MV-4-11 (cell line): ENCODE measurements at places on chromosomes 5 and 9.

DNA sequence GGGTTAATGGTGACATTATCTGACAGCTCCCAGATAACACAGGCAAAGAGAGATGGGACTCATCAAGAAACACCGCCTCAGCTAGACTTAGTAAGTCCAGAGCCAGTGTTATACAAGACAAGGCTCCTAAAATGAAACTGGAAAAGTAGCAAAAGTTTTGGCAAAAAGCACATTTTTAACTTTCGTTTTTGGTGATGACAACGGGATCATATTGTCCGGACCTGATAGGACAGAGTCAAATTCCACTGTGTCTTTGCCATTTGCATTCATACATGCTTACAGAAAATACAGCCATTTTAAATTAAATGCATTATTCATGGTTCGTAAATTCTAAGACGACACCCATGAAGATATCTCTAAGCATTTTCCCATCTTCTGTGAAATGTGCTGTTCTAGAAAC lies 152.1 kb downstream of the CRB2 start:
- no peak for DNase-seq

DNA sequence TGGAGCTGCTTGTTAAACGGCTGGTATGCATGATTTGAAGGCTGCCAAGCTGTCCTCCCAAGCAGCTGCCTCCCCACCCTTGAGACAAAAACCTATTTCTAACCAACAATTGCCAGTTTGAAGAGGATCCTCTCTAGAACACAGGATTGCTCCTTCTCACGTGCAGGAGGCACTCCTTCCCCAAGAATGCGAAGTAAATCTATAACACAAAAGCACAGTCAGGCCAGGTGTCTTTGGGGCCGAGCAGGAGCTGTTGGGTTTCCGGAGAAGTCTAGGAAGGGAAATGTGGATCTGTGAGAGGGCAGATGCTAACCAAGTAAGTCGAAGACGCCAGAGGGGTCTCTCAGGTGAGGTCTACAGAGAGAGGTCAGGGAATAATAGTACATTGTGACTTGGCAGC lies 35.4 kb upstream of the GNPDA1 start:
- no peak for DNase-seq

DNA sequence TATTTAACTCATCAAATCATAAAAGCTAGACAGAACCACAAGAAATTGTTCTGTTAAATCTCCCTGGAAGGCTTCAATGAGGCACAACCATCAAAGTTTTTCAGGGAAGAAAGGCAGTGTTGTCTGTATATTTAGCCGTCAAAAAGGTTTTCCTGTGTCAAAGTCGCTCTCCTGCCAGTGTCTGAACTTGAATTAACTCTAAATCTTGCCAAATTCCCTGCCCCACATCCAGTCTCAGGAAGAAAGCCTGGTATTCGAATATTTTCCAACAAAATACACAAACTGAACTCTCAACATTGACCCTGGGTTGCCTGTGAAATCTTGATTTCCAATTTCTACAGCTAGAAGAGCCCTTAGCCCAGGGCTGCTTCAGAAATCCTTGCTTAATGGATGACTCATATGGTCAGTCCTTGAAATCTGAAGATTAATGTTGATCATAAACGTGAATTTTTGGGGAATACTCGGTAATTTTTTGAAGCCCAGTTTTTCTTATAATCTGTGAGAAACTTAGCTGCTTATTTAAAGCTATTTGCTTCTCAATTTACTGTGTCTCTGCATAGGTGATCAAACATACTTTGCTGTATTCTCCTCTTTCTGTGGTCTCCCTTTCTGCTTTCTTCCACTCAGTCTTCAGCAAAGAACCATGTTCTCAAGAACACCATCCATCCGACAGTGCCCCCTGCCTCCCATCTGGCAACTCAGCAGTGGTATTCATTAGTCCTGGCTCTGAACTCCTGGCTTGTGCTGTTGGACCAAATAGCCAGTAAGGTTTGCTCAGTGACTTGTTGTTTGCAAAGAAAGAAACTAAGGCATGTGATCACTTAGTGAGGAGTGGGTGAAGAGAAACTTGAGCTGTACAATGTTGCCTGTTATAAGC lies 58.9 kb downstream of the NREP start:
- no peak for DNase-seq

DNA sequence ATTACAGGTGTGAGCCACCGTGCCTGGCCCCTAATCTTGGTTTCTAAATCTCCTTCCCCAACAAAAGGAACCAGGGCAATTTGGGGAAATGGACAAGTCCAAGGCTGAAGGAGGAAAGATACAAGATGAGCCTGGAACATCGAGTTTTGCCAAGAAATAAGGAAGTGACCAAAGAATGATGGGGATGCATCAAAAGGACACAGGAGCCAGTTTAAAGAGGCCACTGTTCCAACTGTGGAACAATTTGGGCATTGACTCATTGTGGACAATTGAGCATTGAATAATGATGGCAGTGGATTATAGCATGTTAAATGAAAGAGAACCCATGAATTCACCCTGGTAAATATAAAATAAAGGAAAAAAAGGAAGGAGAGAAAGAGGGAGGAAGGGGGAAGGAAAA lies 47.5 kb downstream of the DUSP1 start:
- DNase-seq: no peak

- peak; percentile 92 for DNase-seq
Observed at GRCh38 chr9:297104-297972, 82.7 kb downstream of the DOCK8 start.

DNA sequence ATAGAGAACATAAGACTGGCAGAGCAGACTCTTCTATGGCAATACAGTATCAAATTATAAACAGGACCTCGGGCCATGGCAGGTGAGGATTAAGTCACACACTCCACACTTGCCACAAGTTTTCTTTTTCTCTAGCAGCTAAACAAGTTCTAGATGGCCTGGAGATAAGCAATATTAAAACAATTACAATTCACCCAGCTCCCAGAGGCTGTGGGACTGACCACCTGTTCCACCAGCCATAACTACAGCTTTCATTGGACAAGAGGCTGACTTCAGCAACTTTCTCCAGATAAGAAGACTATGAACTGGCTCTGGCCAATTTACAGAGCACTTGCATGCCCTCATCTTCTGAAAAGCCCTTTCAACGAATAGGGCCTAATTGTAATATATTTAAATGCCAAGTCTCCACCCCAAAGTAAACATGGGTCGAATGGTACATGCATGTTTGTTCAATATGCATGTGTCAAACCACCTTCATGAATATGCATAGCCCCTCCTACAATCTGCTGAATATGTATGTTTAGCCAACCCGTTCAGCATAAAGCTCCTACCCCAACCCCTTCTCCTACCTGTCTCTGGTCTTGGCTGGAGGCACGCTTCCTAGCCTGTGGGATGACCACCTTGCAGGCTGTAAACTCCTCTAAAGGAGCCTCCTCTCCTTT lies 6.1 kb upstream of the CFAP157 start:
- no peak for DNase-seq

DNA sequence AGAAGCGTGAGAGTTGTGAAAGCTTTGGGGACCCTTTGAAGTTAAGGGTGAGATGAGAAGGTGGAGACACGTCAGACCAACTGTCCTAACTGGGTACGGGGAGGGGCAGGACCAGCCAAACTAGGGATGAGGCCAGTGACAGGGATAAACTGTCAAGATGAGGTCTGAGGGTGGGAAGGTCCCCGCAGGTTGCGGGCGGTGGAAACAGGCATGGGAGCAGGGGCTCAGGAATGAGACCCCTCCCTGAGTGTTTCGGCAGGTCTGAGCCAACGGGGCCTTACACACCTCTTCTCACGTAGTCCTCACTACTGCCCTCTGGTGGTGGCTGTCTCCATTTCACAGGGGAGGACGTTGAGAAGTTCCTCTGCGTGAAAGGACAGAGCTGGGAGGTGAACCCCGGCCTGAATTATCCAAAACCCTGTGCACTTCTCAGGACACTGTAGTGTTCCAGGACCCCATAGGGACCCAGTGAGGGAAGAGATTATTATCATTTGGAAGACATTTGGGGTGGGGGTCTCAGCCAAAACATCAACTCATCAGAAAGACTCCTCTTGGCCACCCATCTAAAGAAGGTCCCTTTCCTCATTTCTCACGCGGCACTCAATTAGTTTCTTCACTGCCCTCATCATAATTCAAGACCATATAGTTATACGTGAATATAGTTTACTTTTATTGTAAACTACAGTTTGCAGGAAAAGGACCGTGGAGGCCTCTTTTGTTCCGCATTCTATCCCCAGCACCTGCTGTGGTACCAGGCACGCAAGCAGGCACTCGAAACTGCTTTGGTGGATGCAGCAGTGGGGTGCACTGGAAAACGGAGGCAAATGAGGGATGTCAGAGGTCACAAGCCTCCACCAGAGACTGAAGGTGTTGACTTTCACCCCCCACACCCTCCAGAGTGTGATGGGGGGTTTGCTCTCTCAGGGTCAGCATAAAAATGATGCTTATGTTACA lies 21.7 kb upstream of the NANS start:
- peak; percentile 51 for DNase-seq

DNA sequence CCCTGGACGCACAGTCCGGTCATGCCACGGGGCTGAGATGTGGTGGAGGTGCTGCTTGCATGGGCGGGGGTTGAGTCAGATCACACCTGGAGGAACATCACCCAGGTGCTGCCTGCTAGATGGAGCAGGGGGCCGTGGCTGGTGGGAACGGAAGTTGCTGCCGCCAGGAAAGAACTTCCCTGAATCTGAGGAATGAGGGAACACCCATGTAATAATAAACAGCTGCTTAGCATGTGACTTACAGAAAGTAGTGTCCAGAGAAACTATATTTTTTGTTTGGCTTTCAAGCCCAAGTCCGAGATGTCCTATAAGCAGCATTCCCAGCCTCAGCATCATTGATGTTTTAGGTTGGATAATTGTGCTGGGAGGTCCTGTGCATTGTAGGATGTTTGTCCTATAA lies 27.1 kb upstream of the FAM240B start:
- DNase-seq: no peak

DNA sequence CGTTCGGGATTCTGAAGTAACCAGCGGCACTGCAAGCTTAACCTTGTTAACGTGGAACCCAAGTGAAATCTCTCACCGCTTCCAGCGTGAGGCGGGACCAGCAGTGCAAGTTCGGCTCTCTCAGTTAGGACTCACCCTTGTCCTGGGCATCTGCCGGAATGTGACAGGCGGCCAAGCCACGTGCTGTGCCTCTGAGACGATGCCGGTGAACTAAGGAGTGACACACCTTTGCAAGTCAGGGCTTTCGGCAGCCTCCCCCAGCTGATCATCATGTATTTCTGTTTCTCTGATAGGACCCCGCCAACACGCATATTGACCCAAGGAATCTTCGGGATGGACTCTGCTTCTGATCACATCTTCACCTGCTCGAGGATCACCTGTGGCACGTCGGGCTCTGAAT lies 415.0 kb upstream of the IRX1 start:
- no peak for DNase-seq

- DNase-seq: peak; percentile 46
Observed at GRCh38 chr9:1050125-1050895, at the start of gene DMRT2. TSS of gene DMRT2 (plus strand) at chr9:1050357. CDS start at chr9:1051614, 1,257 bp downstream.

GRCh38 chr5:53170746-53171349 lies 61.3 kb upstream of the MOCS2 start:
- DNase-seq: no peak

DNA sequence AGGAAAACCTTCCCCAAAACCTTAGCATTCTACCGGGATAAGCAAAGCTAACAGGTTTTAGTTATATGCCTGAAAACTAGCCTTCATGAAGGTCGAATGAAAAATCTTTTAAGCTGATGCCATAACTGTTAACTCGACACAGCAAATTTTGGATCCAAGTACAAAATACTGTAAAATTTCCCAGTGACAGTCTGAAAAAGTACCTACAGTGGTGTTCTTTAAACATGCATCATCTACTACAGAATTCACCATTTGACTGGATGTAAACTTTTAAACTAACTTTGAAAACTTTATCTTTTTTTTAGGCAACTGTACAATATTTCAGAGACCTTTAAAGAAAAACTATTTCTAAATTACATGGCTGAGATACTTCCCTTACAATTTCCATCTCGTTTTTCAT lies 791 bp downstream of the RAPGEF6 start:
- DNase-seq: no peak

GRCh38 chr9:72919246-72919945 lies 33.5 kb downstream of the ALDH1A1 start:
- no peak for DNase-seq

GRCh38 chr5:156148301-156148700 lies 178.7 kb upstream of the SGCD start:
- no peak for DNase-seq

DNA sequence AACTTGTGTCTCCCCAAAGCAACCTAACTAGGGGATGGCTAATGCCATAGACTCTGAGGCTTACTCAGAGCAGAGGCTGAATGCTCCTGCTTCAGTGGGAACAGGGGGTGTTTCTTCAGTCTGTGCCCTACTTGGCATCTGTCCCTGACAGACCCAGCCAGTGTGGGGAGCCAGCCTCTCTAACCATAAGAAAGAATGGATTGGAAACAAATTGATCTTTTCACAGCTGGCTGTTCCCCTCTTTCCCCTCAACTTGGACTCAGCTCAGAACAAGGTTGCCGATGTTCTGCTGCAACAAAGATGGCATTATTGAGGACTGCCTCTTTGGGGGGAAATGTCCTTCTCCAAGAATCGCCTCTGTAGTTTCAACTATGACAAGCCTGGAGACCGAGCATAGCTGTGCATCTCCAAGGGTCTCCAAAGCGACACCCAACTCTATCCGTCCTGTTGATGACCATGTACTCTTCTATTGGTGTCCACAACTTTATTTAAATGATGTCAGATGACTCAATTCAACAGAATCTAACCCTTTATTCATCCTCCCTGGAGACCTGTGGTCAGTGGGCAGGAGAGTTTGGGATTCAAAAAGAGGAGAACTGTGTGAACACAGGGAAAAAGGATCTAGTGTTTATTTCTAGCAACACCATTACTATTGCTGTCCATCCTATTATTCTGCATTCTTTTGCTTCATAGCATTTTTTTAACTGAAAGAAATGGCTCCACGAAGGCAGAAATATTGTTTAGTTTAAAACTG lies 24.7 kb upstream of the TNC start:
- no peak for DNase-seq

DNA sequence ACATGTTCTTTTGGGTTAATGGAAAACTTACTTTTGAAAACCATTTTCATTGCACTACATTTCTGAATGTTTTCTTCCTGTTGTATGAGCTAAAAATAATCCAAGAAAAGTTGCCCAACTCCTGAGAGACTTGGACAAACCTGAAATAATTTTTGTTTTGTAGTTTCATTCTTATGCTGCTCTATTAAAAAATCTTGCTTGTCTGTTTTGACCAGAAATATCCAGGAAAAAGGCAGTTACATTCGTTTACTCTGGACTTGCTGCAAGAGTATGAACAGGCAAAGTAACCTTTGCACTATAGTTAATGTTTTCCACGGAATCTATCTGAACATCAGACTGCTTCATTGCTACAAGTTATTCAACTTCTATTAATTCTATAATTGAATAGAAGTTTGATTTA lies 200.1 kb upstream of the DAB2 start:
- no peak for DNase-seq

- DNase-seq: no peak
Observed at GRCh38 chr9:127904561-127905003, 5.2 kb upstream of the ST6GALNAC6 start.

GRCh38 chr9:96603305-96604003 lies 16.2 kb downstream of the CDC14B start:
- DNase-seq: no peak

DNA sequence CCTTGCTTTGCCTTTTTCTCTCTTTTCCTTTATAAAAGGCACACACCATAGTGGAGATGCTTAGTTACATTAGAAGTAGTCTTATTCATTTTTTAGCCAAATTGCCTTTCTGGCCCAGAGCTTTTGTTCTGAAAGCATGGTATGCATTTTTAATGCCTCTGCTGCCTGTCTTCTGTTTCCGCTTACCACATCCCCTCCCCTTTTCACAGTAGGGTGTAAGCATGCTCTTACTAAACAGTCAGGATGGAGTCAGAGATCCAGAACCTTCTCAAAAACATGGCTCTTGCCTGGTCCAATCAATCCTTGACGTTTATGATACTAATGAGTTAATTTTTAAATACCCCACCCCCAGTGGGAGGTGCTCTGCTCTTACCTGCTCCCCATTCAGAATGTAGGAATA lies 22.5 kb downstream of the PPP3R2 start:
- DNase-seq: no peak
